ENCODE measurements at places on chromosomes 2 and 18. TPM values are rescaled to one million over a fixed set of nuclear protein-coding genes. Genes with fewer than 3 reads are reported as not detected.

DSG1 gene
- total RNA-seq, result 0.09 TPM

- no peak for DNase-seq
Measured at GRCh38 chr2:186345745-186346144, 140.3 kb upstream of the ZC3H15 start.

DNA sequence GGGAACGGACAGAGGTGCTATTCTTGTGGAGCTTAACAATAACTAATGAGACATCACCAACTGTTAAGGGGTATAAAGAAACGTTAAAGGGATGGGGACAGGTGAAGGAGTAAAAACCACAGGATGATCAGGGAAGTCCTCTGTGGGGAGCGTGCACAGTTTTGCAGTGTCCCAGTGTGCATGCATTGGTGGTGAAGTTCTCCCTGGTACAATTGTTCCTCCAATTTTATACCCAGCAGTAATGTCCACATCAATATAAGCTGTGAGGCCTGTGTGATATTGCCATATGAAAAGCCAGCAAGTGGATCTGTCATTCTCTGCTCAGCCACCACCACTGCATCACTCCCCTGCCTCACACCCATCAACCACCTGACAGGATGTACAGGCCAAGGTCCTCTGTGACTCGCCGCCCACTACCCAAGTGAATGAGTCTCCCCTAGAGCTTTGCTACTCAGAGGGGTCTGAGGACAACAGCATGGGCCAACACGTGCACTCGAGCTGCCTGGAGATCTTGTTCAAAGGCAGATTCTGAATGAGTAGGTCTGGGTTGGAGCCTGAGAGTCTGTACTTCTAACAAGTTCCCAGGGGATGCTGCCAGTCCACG, 4.6 kb downstream of the MLPH start:
- no peak for DNase-seq

GRCh38 chr2:69612200-69612599, 31.3 kb downstream of the AAK1 start:
- DNase-seq, result no peak

DNA sequence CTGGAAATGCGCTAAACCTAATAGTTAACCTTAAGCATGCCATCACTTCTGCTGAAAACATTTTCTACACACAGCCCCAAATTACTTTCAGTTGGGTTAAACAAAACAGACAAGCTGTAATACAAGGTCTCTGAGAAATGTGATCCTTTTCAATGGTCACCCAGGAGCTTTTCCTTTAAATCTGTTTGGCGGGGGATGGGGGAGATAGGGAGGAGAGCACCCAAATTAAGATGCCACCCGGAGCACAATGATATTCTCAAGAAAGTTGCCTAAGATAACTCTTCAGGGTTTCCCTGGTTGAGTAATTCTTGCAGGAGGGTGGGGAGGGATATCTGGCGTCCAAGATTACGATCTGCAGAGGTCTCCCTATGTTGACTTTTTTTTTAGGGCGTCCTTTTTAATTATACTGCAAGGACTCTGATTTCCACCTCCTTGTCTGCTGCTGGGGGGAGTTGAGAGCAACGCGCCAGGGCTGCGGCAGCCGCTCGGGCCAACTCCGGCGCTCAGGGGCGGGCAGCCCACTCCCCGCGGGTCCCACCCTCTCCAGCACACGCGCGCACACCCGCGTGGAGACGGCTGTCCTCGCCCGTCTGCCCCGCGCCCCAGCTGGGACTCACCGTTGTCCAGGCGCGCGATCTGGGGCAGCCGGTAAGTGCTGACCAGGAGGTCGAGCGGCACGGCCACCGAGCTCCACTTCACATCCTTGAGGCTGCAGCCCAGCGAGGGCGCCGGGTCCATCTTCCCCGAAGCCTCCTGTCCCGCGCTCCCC, 807 bp downstream of the GAREM1 start:
- DNase-seq, result peak; percentile 27

- no peak for DNase-seq
Measured at GRCh38 chr2:28768952-28769351, 17.3 kb downstream of the PPP1CB start.

DNA sequence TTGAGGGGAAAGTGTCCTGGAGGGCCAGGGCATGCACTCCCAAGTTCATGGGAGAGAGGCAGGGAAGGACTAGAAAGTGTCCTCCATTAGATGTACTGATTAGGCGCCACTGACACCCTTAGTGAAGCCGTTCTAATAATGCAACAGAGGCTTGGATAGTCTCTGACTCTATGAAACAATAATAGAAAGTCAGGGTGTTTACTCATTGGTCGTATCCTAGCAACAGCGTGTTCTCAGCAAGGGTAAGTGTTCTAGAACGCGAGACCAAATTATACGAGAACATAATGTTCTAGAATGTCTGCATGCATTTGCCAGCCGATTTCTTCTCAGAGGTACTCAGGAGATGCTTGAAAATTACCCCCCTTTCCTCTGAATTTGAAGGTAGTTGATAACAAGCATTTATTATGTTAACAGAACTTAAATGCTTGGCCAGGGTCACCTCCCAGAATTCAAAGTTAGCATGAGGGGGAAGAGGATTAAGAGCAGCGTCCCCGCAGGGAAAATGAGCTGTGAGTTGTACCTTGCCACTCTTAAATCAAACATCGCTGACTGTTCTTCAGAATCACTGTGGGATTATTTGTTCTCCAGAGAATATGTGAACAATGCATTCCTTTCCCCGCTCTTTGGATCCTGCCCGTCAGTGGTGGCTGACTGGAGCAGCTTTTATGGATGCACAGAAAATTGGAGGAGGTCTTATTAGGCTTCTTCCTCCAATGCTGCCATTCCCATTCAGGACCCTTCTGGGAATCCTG, 33.7 kb upstream of the PDIA6 start:
- no peak for DNase-seq

DNA sequence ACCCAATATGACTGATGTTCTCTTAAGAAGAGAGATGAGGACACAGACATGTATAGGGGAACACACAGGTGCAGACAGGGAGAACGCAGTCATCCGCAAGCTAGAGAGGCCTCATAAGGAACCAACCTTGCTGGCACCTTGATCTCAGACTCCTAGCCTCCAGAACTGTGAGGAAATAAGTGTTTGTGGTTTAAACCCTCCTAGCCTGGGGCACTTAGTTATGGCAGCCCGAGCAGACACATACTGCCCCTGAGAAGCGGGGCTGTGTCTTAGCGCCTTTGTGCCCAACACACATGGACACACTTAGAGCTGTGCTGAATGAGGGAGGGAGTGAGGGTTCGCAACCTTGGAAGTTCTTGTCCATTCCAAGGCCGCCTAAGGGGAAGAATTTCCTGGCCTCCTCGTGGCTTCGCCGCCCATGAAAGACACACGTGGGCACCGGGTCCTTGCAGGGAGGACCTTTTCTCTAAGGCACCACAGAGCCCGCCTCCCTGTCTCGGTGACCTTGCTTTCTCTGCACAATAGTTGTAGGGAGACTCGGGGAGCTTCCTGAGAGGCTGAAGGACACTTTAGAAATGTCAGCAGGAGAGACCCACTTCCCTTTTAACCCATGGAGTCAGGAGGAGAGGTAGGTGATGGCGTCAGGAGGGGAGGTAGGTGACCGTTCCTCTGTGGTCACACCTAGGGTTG, 224.5 kb upstream of the HDAC4 start:
- no peak for DNase-seq

- no peak for DNase-seq
Measured at GRCh38 chr2:168773719-168774521, 28.5 kb upstream of the NOSTRIN start.

DNA sequence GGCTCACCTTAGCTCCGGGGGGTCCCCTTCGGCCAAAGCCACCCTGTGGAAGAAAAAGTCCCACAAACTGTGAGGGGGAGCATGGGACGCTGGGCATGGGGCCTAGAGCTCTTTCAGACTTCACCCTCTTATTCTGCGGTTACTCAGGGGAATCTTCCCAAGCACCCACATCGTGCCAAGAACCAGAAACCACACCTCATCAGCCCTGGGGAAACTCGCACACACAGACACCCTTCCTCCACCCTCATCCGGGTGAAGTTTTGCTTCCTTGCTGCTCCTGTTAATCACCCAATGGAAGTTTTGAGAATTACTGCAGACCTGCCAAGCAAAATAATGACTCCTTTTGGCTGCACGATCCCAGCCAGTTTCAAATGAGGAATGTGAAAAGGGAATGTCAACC, 59.1 kb downstream of the COL6A3 start:
- DNase-seq, result no peak

GRCh38 chr2:79271456-79271855, 111.9 kb upstream of the REG3A start:
- DNase-seq, result no peak

DNA sequence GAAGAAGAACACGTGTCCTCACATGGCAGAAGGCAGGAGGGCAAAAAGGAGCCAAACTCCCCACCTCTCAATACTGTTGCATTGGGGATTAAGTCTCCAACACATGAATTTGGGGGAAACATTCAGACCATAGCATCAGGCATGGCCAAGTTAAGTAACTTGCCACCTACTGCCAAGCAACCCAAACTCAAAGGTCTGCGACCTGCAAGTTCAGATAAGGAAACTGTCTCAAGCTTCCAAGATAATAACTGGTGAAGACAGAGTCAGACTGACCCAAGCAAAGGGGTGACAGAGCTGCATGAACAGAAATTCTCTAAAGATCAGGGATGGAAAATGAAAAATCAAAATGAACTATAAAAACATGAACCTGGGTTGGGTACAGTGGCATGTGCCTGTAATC, 188.7 kb upstream of the SIX3 start:
- no peak for DNase-seq

- DNase-seq, result no peak
Measured at GRCh38 chr2:143617803-143618415, 488.7 kb downstream of the ARHGAP15 start.

- no peak for DNase-seq
Measured at GRCh38 chr2:169705927-169706326, 11.7 kb downstream of the PHOSPHO2 start.

DNA sequence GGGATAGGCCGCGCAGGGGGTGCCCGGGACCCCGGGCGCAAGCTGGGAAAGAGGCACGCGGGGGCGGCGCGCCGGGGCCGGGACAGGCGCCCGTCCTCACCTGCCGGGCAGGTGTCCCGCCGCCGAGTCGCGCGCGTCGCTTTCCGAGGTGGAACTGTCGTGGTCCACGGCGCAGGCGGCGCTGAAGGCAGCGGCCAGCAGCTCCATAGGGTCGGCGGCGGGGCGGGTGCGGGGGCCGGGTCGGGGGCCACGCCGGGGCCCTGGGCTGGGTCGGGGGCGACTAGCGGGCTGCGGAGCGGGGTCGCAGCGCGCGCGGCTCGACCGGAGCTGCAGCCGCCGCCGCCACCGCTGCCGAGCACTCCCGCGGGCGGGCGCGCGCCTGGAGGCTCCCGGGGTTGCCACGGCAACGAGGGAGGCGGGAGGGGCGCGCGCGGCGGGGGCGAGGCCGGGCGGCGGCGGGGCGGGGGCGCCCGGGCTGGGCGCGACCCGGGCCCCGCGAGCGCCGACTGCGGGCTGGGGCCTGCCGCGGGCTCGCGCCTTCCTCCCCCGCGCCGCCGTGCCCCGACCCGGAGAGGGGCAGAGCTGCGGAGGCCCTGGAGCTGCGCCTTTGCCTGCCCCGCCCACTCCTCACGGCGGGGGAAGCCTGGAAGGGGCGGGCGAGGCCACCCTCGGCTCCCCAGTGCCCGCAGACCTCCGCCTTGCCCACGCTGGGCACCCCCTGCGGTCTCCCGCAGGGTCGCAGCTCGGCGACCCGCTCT, 57.9 kb downstream of the SNORC start:
- peak; percentile 44 for DNase-seq
